ENCODE measurements at places on chromosomes 5 and 9.

DNA sequence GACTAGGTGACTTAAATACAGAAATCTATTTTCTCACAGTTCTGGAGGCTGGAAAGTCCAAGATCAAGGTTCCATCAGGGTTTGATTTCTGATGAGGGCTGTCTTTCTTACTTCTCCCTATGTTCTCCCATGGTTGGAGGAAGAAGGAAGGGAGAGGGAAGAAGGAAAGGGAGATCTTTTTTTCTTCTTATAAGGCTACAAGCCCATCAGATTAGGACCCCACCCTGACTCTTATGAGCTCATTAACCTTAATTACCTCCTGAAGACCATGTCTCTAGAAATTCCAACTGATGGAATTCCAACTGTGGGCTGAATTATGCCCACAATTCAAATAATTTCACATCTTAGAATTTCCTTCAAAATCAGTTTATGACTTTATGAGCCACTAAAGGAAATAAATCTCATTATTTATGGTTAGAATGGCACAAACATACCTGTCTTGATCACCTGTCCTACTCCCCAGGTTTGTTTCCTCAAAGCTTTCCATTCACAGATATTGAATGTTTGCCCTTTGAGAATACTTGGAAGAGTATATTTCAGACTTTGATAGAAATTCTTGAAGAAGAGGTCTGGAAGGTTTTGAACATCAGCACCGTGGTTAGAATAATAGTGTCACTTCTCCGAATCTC, 7.6 kb downstream of the PPWD1 start:
- DNase-seq, result no peak

GRCh38 chr5:93884254-93884653, 142.9 kb upstream of the POU5F2 start:
- DNase-seq, result no peak

DNA sequence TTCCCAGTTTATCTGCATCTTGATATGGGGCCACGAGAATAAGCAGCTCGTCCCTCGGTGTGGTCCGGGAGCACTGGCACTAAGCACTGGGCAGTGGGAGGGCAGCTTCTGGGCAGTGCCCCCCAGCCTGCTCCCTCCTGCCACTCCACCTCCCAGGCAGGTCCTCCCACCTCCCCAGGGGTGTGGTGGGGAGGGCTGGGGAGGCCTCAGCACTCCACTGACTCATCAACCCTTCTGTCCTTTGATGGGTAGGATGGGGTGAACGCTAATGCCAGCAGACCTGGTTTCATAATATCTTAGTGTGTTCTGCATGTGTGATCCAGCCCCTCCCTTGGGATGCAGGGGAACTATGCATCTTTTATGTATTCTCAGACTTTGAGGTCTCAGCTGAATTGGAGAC, 62.2 kb upstream of the GNE start:
- DNase-seq, result no peak

GRCh38 chr5:131818001-131818724, 21.3 kb upstream of the FNIP1 start:
- DNase-seq, result no peak

- DNase-seq, result no peak
Measured at GRCh38 chr5:75601567-75601966, 9.7 kb upstream of the ANKDD1B start.

DNA sequence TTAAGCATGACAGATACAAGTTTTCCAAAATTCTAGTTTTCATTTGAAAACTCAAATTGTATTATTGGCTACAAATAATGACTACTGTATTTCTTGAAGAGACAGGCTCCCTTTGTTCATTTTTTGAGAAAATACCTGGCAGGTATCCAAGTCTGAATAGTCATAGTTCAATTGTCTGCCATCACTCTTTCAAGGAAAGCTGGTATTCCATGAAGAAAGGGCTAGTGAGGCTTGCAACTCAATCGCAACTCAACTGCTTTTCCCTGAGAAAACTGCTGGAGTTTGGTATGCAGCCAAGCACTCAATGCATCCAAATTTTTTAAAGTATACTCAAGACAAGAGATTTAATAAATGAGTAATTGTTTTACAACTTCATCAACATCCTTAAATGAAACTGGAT, 61.4 kb upstream of the TRIO start:
- no peak for DNase-seq

GRCh38 chr9:34498553-34498952, 24.2 kb downstream of the ENHO start:
- no peak for DNase-seq

DNA sequence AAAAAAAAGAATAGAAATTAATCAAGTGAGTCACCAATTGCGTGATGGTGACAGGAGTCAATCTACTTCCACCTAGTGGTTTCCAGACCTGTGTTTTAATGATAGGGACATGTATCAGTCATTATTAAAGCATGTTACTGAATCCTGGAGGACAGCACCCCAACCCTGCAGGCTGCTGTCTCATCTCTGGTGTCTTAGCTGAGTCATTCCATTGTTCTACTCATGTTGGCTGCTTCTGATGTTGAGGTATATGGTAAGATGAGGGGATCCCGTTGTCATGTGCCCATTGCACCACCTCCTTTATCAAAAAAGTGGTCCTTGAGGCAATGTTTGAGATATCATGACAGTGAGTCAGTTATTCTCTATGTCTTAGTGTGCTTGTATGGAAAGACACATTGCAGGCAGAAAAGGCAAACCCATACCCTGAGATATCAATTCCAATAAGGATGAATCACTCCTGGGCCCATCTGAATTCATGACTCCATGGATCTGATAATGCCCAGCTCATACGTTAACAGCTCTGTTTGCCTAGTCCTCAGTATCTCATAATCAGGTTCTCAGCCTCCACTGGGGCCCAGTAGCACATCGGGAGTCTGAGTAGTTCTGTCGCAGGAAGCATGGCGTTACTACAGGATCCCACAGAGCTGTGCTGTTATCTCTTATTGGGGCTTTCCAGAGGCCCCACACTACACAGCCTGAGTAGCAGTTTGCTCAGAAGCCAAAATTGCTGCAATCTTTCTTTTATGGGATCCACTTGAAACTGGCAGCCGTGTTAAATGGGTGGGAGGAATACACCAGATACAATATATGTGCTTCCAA, 31.2 kb downstream of the HMGCS1 start:
- no peak for DNase-seq

DNA sequence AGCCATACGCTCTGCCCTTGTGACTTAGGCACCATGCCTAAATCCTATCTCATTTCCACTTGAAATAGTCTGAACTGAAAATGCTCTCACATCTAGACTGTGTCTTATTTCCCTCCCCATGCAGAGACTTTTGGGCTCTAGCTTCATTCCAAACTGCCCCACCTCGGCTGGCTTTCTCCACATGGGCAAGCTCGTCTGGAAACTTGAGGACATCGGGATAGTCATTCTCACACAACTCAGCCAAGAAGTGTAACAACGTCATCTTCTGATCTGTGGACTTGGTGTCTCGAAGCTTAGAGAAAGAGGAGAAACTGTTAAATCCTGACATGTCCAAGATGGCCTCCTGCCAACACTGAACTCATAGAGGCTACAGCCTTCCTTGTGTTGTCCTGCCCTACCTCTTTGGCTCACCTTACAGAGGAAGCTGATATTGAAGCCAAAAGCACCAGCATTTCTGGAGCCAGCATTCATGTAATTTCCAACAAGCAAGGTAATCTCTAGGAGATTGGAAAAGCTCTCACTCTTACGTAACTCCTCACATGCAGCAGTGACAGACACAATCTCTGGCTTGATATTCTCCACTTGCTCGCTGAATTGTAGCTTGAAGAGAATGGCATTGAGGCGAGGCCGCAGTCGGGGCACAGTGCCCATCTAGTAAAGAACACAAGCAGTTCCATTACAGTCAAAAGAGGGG, 39.6 kb downstream of the PCDHGC5 start:
- DNase-seq, result no peak

DNA sequence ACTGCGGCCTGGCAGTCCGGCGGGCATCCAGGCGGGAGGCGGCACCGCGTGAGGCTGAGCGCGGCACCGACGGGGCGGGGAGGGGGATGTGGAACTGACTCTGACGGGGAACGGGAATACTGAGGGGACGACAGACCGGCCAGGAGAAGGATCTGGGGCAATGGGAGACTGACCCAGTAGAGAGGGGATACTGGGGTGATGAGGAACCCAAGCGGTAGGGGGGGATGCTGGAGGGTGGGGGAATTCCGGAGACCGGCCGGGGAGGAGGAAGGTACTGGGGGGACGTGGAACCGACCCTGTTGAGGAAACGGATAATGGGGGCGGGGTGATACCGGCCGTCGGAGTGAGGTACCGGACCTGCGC, 423 bp downstream of the IPPK start:
- no peak for DNase-seq

- no peak for DNase-seq
Measured at GRCh38 chr5:59109383-59109782, 526.5 kb downstream of the RAB3C start.

DNA sequence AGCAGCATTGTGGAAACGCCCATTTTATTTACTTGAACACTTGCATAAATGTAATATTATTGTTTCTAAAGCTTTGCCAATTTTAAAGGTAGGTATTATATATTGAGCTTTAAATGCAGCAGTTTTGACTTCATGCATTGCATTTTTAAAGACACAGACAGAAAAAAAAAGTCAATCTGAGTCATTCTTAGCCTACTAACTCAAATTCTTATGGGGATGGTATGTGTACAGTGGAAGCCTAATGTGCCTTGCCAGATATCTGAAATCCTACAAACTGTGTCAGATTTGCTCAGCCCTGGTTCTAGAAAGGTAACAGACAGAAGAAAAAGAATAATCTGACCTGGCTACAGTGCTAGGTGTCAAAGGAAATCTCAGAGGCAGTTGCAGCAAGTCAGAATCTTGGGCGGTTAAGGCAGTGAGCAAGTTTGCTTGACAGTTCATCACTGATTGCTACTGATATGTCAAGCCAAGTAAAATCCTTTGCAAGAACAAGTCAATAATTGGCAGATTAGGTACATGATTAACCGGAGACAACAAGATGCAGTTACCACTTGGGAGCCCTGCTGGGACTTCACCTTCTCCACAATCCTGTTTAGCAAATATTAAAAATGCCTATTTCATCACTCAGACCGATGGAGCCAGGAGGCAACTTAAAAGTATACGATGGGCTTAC, 224.8 kb upstream of the WWC1 start:
- no peak for DNase-seq

Data from hematopoietic multipotent progenitor cell treated with erythropoietin and hydrocortisone succinate and interleukin-3 and kit ligand, for 17 days (in vitro differentiated cells).